ENCODE measurements at places on chromosomes 7 and 10.

- no peak for DNase-seq
These were observed 498.0 kb upstream of the ZMIZ1 start for GRCh38 chr10:78570633-78571235.

GRCh38 chr7:148761499-148762278 lies 63.0 kb downstream of the CUL1 start:
- DNase-seq: no peak

DNA sequence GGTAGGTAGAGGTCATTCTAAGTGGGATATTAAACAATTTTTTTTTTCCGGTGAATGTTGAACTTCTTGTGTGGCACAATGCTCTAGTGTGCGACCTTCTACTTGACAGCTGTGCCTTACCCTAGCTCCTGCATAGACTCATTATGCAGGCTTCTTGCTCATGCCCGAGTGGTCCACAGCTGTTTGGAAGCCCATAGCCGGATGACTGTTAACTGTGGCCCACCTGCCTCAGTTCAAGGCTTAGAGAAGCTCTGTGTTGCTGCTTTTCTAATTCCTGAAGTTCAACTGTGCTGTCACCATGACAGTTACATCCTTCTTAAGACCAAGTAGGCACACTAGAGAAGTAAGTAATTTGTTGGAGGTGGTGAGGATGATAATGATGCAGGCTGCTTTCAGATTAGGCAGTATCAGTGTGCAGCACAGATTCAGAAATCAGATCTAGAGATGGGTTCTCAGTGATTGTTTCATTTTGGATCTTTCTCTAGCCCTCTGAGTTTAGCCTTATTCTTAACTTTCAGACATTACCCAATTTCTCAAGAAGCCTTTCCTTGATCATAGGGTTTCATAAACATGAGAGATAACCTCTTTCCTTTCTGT lies 278.4 kb downstream of the PHF14 start:
- no peak for DNase-seq

DNA sequence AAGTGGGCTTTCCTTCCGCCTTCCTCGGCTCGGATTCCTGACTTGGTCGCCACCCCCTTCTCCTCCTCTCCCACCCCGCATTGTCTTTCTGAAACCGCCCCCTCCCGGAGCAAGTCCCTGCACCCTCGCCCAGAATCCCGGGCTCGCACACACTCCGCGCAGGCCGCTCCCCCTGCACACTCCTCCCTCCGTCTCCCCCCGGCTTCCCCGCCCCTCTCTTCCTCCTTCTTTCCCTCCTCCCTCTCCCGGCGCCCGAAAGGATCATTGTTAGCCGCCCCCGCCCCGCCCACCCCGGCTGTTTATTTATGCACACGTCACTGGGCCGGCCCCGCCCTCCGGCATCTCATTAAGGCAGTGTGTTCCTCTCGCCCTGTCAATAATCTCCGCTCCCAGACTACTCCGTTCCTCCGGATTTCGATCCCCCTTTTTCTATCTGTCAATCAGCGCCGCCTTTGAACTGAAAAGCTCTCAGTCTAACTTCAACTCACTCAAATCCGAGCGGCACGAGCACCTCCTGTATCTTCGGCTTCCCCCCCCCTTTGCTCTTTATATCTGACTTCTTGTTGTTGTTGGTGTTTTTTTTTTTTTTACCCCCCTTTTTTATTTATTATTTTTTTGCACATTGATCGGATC lies at the start of gene TCF7L2:
TCF7L2 (plus strand) TSS at position 373 of the 633 bp plus-strand sequence. CDS start 510 bp downstream, outside the sequence.
- DNase-seq: peak; percentile 29

DNA sequence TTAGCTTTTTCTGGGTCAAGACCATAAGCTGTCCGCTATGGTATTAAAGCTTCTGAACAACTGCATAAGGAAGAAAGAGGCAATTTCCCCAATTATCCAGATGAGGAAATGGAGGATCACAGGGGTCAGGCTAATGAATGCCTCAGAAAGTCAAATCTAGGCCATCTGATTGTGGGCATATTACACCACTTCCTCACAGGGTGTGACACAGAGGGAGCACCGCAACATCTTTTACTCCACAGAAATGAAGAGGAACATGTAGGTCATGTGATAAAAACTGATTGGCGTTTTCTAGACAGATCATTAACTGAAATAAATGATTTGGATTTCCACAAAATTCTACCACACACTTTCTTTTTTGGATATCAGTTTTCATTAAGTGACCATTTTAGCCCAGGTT lies 384.4 kb downstream of the PARD3 start:
- DNase-seq: no peak

All from stimulated activated CD8-positive, alpha-beta memory T cell treated with anti-CD3 and anti-CD28 coated beads, Interleukin-4, amount 100 ng/mL, for 4 hours (primary cell).